Renal pelvis (tissue), 12 donors: ENCODE measurements at places on chromosomes 7 and 10.
A peak's percentile ranks its signal among the peaks of the same experiment; 100 is the strongest.

- no peak for DNase-seq
These were observed 98.9 kb downstream of the NEURL1 start for GRCh38 chr10:103592186-103593021.

GRCh38 chr7:112511451-112512202 lies 30.8 kb downstream of the LSMEM1 start:
- DNase-seq: no peak

- DNase-seq: no peak
These were observed 54.9 kb downstream of the ITIH5 start for GRCh38 chr10:7611909-7612308.

GRCh38 chr10:14876764-14877163 lies 1.9 kb upstream of the SUV39H2 start:
- no peak for DNase-seq

- DNase-seq: peak; percentile 27
These were observed 90.1 kb downstream of the NPSR1 start for GRCh38 chr7:34747867-34748727.

DNA sequence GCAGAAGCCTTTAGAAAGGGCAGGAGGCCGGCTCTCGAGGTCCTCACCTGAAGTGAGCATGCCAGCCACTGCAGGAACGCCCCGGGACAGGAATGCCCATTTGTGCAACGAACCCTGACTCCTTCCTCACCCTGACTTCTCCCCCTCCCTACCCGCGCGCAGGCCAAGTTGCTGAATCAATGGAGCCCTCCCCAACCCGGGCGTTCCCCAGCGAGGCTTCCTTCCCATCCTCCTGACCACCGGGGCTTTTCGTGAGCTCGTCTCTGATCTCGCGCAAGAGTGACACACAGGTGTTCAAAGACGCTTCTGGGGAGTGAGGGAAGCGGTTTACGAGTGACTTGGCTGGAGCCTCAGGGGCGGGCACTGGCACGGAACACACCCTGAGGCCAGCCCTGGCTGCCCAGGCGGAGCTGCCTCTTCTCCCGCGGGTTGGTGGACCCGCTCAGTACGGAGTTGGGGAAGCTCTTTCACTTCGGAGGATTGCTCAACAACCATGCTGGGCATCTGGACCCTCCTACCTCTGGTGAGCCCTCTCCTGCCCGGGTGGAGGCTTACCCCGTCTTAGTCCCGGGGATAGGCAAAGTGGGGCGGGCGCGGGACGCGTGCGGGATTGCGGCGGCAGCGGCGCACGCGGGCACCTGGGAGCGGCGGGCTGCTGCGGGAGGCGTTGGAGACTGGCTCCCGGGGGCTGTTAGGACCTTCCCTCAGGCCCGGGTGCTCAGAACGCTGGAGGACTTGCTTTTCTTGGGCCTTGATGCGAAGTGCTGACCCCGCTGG lies at the start of gene FAS:
Gene FAS (plus strand): TSS at position 415 of the 777 bp plus-strand sequence. CDS start 79 bp downstream, at position 494.
- DNase-seq: peak; percentile 71

- DNase-seq: no peak
These were observed 108.6 kb downstream of the ADARB2 start for GRCh38 chr10:1628757-1629156.

DNA sequence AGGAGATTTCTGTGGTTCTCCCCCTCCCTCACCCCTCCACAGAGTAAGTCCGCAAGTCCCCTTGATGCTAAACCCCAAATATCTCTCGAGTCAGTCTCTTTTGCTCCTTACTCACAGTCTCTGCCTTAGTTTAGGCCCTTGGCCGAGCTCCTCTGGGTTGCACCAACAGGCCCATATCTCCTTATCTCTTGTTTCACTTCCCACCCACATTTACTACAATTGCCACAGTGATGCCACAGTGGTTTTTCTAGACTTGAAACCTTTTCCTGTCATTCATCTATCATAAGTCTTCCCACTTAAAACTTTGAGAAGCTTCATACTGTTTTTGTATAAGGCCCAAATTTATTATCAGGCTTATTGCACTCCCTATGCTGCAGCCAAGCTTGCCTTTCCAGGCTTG lies 23.4 kb upstream of the NME8 start:
- DNase-seq: no peak

DNA sequence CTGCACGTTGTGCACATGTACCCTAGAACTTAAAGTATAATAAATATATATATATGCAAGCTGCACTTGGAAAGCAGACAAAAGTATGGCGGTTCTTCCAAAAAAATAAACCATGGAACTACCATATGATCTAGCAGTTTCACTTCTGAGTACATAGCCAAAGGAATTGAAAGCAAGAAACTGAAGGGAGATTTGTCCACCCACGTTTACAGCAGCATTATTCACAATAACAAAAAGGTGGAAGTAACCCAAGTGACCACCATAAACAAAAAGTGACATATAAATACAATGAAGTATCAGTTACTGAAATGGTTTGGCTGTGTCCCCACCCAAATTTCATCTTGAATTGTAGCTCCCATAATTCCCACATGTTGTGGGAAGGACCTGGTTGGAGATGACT lies 525.3 kb upstream of the CELF2 start:
- DNase-seq: no peak

GRCh38 chr10:11529276-11529903 lies 82.1 kb downstream of the USP6NL start:
- no peak for DNase-seq

DNA sequence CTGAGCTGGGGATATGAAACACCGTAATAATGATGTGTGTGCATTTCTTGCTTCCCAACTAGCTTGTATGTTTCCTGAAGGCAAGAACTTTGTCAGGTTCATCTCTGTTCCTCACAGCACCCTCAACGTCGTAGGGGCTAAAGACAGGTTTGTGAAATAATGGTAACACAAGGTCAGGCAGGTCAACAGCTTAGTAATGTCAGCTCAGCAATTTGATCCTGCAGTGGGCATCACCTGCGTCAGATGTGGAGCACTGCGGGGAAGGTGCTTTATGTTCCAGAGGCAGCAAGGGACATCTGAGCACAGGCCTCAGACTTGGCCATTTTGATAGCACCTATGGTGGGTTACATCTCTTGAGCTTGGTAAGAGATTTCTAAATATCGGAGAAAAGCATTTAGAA lies 51.8 kb upstream of the BTBD16 start:
- no peak for DNase-seq

DNA sequence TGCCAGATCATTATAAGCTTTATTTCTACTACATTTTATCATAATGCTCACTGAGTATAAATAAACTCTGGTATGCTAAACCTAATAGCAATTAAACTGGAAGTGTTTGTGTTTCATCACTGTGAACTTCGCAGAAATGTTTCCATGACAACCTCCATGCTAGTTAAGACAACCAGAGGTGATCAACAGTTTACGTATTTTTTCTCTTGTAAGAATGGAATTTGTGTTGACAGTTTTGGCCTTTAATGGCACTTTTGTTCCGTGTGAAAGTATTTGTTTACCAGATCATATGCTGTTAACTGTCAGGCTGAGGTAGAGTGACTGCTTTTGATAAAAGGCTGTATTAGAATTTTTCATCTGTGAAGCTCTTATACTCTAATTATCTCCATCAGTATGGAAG lies 212.1 kb upstream of the PPP1R3A start:
- peak; percentile 2 for DNase-seq

DNA sequence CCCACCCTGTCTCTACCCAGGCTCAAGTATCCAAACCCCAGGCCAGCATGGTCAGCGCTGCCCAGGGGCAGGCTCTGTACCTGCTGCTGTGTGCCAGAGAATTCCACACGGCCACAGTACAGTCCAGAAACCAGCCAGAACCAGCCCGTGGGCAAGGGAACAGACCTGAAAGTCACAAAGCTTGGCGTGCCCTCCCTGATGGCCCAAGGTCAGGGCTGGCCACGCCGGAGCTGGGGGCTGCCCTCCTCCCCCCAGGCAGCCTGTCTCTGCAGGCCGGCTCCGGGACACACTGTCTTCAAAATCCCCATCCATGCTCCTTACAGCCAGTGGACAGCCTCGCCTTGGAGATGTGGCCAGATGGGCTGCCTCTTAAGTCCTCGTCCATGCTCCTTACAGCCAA lies 78.4 kb downstream of the CTBP2 start:
- DNase-seq: no peak

DNA sequence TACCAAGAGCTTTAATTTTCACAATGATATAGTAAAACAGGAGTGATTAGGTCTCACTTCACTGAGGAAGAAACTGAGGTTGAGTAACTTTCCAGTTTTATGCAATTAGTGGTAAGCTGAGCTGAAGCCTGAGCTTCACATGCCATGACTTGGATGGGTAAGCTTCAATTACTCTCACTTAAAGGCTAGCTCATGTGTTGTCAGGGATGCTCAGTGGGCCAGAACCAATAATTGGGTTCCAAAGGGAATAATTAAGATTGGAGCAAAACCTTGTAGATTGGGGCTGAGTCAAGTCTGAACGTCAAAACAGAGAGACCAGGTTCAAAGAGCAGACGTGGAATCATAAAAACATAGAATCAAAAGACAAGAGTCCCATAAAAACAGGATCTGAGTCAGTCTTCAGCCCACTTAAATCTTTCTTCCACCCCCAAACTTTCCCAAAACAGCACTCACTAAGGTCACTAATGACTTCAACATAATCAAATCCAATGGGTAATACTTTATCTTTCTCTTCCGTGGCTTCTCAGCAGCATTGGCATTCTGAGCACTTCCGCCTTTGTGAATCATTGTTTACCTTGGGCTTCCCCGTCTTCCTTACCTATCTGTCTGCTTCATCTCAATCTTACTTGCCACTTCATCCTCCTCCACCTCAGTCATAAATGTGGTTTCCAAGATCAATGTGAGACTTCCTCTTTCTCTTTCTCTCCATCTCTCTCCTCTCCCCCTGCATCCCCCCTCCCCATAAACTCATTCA lies 23.0 kb upstream of the EGFR start:
- peak; percentile 19 for DNase-seq

DNA sequence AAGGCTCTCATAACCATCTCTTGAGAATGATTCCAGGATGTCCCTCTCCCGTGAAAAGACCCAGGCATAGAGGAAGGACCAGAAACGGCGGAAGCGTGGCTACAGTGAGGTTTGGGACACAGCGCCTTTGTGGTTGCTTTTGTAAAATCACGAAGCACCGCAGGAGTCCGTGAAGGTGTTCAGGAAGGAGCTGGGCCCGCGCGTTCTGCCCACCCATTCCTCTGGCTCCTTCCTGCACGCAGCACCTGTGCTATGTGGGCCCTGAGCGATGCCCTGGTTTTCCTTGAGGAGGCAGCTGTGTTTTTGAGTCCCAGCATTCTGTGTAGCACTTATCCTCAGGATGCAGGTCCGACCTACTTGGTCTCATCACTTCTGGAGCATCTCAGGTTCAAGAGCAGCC lies 112.8 kb downstream of the TRRAP start:
- no peak for DNase-seq

DNA sequence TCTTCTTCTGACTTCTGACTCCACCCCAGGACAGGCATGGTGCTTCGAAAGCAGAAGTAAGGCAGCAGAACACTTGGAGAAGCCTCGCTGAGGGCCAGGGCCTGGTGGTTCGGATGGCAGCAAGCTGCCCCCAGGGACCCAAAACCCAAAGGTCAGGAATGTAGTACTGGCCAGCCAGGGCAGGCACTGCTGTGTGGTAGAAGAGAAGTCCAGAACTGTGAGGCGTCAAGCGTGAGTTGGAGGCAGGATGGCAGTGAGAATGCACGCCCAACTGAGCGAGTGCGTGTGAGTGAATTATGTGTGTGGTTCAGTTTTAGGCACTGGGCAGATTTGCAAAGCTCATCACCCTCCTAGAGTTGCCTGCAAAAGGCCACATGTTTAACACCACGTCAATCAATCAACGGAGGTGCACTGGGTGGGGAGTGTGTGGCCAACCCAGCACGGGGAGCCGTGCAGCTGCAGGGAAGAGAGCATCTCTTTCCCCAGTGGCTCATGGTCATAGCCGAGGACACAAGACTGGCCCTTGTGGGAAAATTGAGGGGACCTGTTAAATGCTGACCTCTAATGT lies 144.3 kb downstream of the KCNMA1 start:
- no peak for DNase-seq

DNA sequence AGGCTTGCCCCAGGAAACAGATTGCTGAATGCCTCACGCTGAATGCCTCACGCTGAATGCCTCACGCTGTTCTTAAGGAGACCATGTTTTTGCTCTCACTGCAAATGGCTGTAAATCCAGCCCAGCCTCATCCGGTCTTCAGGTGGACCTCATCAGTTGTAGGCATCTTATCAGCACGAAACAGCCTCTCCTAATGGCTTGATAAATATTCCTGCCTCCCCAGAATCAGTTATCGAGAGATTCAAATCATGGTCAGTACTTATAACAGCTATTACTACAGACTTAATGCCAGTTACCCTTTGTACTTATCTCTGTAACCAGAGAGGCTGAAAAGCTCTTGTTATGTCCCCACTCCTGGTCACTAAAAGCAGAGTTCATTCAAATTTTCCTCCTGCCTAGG lies 290.6 kb downstream of the FZD1 start:
- DNase-seq: no peak

GRCh38 chr10:117047947-117048346 lies 43.0 kb upstream of the SHTN1 start:
- no peak for DNase-seq

GRCh38 chr7:28804990-28805389 lies 153.1 kb downstream of the TRIL start:
- no peak for DNase-seq

DNA sequence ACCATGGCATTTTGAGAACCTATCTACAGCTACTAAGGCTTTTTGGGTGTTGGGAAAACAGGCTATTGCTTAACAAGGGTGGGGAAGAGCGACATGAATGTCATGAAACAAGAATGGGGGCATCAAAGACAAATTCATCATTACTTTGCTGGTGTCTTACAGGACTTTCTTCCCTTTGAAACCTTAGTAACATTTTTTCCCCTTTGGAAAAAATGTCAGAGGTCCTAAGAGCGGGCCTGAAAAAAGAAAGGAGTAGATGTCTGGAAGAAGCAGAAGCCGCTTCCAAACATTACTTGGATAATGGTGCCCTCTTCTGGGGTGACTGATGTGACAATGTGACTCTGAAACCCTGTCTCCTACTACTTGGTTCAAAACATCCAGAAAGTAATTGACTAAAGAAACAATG lies 3.8 kb upstream of the DDX50 start:
- peak; percentile 81 for DNase-seq

DNA sequence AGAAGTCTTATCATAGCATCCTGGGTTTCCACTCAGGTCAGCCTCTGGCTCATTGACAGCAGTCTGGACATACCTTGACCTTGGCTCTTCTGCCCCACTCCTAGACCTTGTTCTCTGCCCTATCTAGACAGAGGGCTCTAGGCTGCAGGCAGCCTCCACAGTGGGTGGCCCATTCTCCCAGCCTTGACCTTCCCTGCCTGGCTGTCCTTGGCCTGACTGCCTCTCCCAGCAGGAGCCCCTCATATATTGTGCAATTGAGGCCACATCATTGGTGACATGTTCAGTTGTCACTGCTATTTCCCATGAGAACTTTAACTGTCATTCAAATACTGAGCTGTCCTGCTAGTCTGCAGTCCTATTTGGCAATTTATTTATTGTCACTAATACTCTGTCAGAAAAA lies 503.4 kb downstream of the PLXNA4 start:
- no peak for DNase-seq

- DNase-seq: no peak
These were observed 109.4 kb downstream of the EEPD1 start for GRCh38 chr7:36262309-36263094.

GRCh38 chr10:76717141-76717540 lies 920.5 kb downstream of the KCNMA1 start:
- DNase-seq: no peak

- DNase-seq: peak; percentile 83
These were observed at the start of gene TSPAN13 for GRCh38 chr7:16753102-16753931. TSS of gene TSPAN13 (plus strand) at chr7:16753755. CDS start at chr7:16753968, 213 bp downstream.
